ENCODE measurements at places on chromosomes 12 and 14.

- DNase-seq: peak; percentile 38
These were observed 24.6 kb upstream of the MGP start for GRCh38 chr12:14910090-14910915.

- DNase-seq: peak; percentile 61
These were observed 833 bp upstream of the BHLHE41 start for GRCh38 chr12:26125400-26126339.

- DNase-seq: no peak
These were observed 54.0 kb downstream of the PRIMA1 start for GRCh38 chr14:93734086-93734822.

DNA sequence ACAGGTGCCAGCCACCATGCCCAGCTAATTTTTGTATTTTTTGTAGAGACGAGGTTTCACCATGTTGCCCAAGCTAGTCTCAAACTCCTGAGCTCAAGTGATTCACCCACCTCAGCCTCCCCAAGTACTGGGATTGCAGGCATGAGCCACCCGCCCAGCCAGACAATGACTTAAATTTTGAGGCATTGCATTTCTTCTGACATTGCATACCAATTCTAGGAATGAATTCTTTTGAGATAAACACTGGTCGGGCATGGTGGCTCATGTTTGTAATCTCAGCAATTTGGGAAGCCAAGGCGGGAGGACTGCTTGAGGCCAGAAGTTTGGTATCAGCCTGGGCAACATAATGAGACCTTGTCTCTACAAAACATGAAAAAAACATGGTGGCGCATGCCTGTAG, 2.5 kb upstream of the CELA1 start:
- no peak for DNase-seq

GRCh38 chr14:23547924-23548323, 3.6 kb downstream of the ZFHX2 start:
- DNase-seq: no peak

GRCh38 chr14:74362361-74362915, 14.2 kb downstream of the VRTN start:
- DNase-seq: peak; percentile 71

- no peak for DNase-seq
These were observed 36.0 kb downstream of the GCH1 start for GRCh38 chr14:54866588-54866987.

GRCh38 chr14:100059438-100059781, 5.8 kb upstream of the EVL start:
- peak; percentile 14 for DNase-seq

GRCh38 chr14:65588426-65589140, 176.1 kb downstream of the FUT8 start:
- DNase-seq: no peak

GRCh38 chr12:91542067-91542466, 359.4 kb upstream of the DCN start:
- no peak for DNase-seq

GRCh38 chr14:65456247-65456646, 43.7 kb downstream of the FUT8 start:
- no peak for DNase-seq

Data from stimulated activated naive CD8-positive, alpha-beta T cell treated with anti-CD3 and anti-CD28 coated beads, Interleukin-15, Interleukin-2, amounts not matched to agents 100 U/mL and 50 U/mL, for 24 hours (primary cell).